ENCODE measurements at places on chromosomes 7 and 10.

DNA sequence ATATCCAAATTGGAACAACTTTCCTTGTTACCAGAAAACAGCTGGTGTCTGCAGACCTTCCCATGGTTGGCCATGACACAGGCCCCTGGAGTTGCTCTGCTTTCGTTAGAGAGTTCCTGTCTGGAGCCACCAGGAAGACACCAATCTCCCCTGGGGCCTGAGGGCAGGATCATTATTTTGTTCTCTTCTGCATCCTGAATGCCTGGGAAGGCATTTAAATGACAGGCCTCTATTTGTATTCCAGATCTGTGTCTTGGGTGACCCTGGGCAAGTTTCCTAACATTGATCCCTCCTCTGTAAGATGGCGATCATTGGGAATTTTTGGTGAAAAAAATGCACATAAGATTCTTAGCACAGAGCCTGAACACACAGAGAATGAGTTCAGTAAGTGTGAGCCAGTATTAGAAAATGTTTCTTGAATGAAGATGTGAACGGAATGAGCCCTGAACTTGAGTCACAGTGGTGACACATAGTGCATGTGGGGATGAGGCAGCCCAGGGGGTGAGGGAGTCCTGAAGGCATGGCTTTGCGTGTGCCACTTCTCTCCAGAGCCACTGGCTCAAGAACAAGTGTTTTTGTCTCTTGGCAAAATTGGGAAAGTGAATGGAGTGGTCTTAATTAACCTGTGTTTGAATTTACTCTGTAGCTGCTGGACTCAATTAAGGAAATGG, 28.4 kb downstream of the BMPER start:
- no peak for DNase-seq

GRCh38 chr10:70234668-70235447, 1.6 kb upstream of the PPA1 start:
- DNase-seq, result peak; percentile 72

DNA sequence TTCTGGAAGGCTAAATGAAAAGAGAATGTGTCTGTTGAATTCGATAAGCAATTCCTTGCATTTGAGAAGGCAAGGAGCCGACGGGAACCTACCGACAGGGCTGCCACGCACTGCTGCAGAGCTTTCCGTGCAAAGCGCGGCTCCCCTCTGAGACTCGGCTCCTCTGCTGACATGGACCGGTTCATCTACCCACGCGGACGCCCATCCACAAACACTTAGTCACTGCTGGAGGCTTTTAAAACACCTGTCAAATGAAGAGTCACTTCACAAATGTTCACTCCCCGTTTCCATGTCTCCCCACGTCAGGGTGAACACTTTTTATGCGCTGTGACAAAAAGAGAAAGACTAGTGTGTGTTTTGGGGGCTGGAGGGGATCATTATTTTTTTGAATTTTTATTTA, 32.0 kb downstream of the AMZ1 start:
- no peak for DNase-seq

GRCh38 chr10:31071232-31072005, 39.8 kb upstream of the ZNF438 start:
- no peak for DNase-seq
